GM23248 (cell line): ENCODE measurements at places on chromosomes 11 and 22. TPM values are rescaled to one million over a fixed set of nuclear protein-coding genes. Genes with fewer than 3 reads are reported as not detected.

- DNase-seq = peak; percentile 92
Observed at GRCh38 chr11:7657306-7658025, 15.8 kb downstream of the CYB5R2 start.

DNA sequence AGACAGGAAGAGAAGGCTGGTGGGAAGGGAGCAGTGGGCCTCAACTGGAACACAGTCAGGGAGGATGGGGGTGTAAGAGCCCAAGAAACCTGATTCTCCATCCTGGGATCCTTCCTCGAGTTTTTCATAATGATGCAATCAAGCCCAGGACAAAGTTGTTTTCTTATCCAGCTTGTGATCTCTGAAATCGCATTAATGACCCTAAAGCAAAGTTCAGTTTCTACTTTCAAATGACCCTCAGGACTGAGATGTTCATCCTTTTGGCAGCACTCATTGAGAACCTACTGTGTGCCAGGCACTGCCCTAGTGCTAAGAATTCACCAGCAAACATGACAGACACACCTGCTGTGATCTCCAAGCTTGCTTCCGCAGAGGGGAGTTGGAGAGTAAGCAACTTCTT, 45.3 kb downstream of the ISX start:
- DNase-seq = no peak

GRCh38 chr11:115905341-115906000, 401.3 kb upstream of the CADM1 start:
- no peak for DNase-seq

GRCh38 chr11:65185869-65186341, 4.2 kb downstream of the CAPN1 start:
- DNase-seq = no peak

GRCh38 chr11:60970369-60970774, 1.1 kb upstream of the CD6 start:
- DNase-seq = peak; percentile 69

DNA sequence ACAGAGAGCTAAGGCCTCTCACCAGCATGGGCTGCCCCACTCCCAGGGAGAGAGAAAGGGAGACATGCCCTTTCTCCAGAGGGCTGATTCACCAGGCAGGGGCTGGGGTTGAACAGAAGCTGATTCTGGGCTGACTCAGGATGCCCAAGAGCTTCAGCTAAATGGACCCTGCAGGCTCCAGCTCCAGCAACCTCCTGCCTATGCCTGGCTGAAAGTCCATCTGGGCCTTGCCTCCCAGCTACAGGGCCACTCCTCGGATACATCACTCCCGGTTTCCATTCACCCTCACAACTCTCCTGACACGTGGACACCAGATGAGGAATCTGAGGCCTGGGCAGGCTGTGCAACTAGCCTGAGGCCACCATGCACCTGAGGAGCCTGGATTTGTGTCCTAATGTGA, 215.5 kb downstream of the BUD13 start:
- peak; percentile 64 for DNase-seq

- DNase-seq = no peak
Observed at GRCh38 chr11:125244166-125244565, 79.6 kb downstream of the PKNOX2 start.

DNA sequence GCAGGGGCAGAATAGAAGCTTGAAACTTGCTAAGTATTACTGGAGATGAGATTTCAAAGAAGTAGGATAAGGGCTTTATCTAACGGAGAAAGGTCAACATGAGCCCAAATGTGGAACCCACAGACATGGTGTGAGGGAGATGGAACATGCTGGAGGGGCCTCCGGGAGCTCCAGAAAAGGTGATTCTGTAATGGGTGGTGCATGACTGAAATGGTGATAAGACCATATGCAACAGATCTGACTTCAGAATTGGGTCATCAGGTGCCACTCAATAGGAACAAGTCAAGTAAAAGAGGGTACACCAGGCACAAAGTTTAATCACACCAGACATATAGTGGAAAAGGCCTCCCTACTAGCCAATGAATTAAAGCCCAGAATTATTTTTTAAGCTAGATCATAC, 7.9 kb upstream of the CEP295 start:
- no peak for DNase-seq

- no peak for DNase-seq
Observed at GRCh38 chr11:92266806-92267205, 42.2 kb downstream of the FAT3 start.

GRCh38 chr11:61694946-61695706, 14.9 kb downstream of the DAGLA start:
- no peak for DNase-seq

- DNase-seq = no peak
Observed at GRCh38 chr11:104467404-104467803, 303.5 kb upstream of the PDGFD start.

GRCh38 chr22:36171941-36172340, 11.4 kb upstream of the APOL3 start:
- DNase-seq = no peak

GRCh38 chr11:47393163-47394049, 15.0 kb upstream of the SLC39A13 start:
- peak; percentile 89 for DNase-seq

- peak; percentile 17 for DNase-seq
Observed at GRCh38 chr11:117876341-117877119, at the start of gene FXYD6. TSS of gene FXYD6 (minus strand) at chr11:117876658. CDS start at chr11:117842776, 33,882 bp downstream.

- no peak for DNase-seq
Observed at GRCh38 chr22:17217179-17217578, 2.1 kb downstream of the ADA2 start.

DNA sequence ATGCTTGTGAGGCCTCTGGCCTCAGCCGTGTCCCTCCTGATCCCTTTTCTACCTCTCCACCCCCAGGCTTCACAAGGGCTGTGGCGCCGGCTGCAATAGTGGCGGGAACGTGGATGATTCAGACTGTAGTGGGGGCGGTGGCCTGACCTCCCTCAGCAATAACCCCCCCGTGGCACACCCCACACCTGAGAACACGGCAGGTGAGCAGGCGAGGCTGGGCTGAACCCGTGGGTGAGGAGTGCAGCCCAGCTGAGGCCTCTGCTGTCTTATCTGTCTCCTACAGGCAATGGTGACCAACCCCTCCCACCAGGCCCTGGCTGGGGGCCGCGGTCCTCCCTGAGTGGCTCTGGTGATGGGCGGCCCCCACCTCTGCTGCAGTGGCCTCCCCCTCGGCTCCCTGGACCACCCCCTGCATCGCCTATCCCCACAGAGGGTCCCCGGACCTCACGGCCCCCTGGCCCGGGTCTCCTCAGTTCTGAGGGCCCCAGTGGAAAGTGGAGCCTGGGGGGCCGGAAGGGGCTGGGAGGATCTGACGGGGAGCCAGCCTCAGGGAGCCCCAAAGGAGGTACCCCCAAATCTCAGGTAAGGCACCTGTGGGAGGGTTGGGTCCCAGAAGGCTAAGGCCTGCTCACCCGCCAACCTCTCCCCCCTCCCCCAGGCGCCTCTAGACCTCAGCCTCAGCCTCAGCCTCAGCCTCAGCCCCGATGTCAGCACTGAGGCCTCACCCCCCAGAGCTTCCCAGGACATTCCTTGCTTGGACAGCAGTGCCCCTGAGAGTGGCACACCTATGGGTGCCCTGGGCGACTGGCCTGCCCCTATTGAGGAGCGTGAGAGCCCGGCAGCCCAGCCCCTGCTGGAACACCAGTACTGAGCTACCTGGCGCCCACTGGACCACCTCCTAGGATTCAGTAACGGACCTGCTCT, 1.5 kb upstream of the SIPA1 start:
- no peak for DNase-seq

DNA sequence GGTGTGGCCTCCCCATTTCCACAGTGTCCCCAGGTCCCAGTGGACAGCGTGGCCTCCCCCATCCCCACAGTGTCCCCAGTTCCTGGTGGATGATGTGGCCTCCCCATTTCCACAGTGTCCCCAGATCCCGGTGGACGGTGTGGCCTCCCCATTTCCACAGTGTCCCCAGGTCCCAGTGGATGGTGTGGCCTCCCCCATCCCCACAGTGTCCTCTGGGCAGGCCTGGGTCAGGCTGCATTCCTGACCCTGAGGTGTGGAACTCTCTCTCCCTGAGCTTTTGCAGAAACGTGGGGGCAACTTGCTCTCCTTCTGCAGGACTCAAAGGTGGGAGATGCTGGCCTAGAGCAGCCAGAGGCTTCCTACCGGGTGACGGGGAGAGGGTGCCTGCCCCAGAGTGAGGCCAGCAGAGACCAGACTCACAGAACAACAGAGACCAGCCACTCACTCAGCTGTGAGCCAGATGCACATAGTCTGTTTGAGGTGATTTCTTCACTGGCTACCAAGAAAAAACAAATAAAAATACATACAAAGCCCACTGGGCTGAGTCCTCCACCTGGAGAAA, 85.8 kb upstream of the FGF3 start:
- DNase-seq = no peak

DNA sequence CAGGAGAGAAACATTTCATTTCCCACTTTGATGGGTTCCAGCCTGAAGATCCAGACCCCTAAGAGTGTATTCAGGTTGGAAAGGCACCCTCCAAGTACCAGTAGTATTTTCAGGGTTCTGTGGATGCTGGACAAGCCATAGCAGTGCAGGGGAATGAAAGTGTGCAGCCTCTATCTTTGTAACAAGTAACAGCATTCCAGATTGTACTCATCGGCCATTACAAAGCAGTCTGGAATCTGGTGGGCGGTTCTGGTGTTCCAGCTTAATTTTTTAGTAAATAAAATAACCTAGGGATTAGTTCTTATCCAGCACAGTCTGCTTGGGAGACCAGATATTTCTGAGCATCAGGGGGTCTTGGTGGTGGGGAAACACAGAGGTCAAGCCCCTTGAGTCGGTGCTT, 22.6 kb downstream of the APLNR start:
- DNase-seq = peak; percentile 91

DNA sequence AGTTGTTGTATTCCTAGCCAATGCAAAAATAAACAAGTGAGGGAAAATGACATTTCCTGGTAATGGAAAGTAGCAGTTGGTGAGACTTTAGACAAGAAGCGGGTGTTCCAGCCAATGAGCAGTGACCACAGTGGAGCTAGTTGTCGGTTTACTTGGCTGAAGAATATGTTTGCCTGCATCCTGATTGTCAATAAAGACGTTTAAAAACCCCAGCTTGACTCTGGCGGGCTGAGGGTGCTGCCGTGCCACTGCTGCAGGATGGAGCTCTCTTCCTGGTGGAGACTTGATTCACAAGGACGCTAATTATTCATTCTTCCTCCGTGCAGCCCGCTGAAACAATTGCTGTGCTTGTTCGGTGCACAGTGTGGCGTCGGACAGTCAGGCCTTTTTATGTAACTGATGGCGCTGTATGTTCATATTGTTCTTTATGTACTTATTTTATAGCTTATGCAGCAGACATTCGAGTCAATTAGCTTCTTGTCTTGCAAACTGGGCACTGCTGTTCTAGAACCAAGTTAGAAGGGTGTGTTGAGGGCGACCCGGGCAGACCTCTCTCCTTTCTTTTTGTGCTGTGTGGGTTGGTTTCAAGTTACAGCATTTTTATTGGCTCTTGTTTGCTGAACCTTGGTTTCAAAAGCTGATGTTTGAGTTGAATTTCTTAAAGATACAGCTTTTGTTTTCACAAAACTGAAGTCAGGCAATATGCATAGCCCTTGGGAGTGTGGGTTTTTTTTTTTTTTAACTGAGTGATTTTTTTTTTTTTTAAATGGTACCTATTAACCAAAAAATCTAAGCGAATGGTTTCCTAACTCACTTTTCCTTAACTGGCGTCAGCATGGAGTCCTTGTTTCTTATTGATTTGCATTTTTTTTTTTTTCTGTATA, 153.9 kb downstream of the TEAD1 start:
- peak; percentile 75 for DNase-seq

SOX6 gene
- total RNA-seq = under 0.01 TPM in 1 of 2 replicates, not detected in the other

FAM111B gene
- 2.1 and 4.5 TPM in 2 replicates for total RNA-seq

SMTNL1 gene
- total RNA-seq = not detected in 2 replicates

OVOL1 gene
- not detected in 2 replicates for total RNA-seq

CHADL gene
- 0.22 and 1.1 TPM in 2 replicates for total RNA-seq

RFPL3 gene
- not detected in 2 replicates for total RNA-seq

RNF26 gene
- 6.4 and 8.0 TPM in 2 replicates for total RNA-seq

ACP2 gene
- 48.4 and 62.6 TPM in 2 replicates for total RNA-seq
